Urothelium cell line (cell line): ENCODE measurements at places on chromosomes 5 and 9.

- no peak for DNase-seq
Measured at GRCh38 chr5:154375329-154376008, 70.3 kb upstream of the SAP30L start.

GRCh38 chr9:16132513-16132912 lies 579.7 kb downstream of the CCDC171 start:
- DNase-seq, result no peak

- no peak for DNase-seq
Measured at GRCh38 chr9:88772575-88772974, 218.7 kb upstream of the S1PR3 start.

- DNase-seq, result no peak
Measured at GRCh38 chr5:69230181-69230580, 4.5 kb upstream of the CDK7 start.

DNA sequence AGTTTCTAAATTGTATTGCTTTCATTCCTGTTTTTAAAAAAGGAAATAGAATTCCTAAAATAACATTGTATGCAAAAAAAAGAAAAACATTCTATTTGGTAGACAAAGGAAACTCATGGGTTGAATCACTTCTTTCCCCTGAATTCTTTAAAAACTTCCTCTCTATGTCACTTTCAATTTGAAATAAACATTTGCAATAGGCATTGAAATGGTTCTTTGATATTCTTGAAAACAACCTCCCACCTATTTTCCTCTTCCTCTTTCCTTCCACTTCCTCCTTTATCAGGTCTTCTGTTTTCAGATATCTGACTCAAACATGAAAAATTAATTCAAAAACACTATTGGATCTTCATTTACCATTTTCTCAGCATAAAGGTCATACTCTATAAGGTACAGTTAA lies 442.0 kb upstream of the MEF2C start:
- no peak for DNase-seq

DNA sequence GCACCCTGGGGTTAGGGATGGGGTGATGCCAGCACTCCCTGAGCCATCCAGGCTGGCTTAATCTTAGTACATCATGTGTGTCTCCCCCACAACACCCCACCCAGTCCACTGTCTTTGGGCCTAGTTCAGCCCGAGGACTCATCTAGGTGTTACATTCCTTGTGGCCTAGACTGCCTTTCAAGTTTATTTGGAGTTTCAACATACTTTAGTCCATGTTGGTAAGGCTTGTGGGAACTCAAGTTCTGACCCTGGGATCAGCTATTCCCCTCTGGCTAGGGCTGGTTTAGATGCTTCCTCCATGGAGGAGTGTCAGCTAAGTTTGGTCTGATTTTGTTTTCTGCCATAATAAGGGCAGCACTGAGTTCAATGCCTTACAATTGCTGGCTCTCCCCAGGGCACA lies 302.4 kb downstream of the SMARCA2 start:
- no peak for DNase-seq

- DNase-seq, result no peak
Measured at GRCh38 chr9:97515662-97516061, 14.2 kb downstream of the TMOD1 start.

DNA sequence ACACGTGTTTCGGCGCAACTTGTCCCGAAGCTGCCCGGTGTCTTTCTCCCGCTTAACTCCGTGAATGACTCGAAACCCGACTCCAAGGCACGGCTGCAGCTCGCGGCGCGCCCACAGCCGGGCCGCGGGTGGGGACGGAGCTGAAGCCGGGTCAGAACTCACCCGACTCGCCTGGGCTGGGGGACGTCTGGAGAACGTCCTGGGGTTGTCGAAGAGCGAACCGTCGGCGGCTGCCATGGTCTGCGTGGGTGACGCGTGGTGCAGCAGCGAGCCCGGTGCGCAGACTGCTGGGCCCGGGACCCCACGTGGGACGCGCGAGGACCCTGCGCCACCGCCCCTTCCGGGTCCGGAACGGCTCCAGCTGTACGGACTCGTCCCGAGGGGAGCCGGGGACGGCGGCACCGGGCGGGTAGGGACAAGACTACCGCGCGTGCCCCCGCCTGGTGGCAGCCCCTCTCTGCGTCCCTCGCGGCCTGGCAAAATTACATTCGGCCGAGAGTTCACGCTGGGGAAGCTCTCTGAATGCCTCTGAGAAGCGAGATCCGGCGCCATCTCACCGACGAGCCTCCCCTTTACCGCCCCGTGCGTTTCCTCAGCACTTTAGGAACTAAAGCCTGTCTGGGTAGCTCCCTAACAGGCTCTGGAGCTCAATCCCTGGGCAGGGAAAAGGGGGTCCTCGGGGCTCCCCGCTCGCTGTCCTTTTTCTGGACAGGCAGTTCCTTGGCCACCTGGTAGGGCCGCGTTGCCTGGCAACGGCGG lies at the start of gene DDX31:
DDX31 (minus strand) TSS at position 286 of the 759 bp plus-strand sequence; CDS start at position 237, 49 bp downstream.
- DNase-seq, result peak; percentile 89

- no peak for DNase-seq
Measured at GRCh38 chr5:158431369-158432029, 572.6 kb upstream of the CLINT1 start.

- DNase-seq, result no peak
Measured at GRCh38 chr5:99239826-99240360, 311.1 kb upstream of the CHD1 start.

- no peak for DNase-seq
Measured at GRCh38 chr5:150188146-150188842, 1.6 kb upstream of the SLC6A7 start.

DNA sequence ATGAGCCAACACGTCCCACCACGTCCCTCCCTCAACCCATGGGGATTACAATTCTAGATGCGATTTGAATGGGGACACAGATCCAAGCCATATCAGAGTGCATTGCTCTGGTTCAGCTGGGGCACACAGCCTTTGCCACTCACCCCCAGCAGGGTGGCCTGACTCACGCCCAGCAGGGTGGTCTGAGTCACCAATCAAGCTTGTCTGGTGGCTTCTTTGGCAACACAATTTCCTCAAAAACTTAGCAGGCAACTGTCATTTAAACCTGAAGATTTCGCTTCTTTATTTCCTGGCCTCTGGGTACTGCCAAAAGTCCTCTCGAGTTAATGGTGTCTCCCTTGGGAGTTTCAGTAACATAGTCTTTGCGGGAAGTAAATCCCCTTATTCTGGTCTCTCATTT lies 16.3 kb upstream of the SEMA5A start:
- peak; percentile 50 for DNase-seq

DNA sequence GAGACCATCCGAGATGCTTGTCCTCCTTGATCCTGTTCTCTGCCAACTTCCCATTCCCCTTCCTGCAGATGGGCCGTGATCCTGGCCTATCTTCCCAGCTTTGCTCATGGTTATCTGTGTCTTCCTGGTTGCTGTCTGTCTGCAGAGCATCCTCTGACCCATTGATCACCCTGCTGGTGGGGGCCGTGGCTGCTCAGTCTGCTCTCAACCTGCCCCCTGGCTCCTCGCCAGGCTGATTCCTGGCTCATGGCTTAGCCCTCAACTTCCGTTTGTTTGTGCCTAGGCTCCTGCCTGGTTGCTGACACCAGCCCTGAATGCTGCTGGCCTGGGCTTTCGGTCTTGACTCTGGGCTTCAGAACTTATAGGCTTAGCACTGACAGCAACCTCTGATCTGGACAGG lies 67.1 kb upstream of the SMIM15 start:
- peak; percentile 20 for DNase-seq

DNA sequence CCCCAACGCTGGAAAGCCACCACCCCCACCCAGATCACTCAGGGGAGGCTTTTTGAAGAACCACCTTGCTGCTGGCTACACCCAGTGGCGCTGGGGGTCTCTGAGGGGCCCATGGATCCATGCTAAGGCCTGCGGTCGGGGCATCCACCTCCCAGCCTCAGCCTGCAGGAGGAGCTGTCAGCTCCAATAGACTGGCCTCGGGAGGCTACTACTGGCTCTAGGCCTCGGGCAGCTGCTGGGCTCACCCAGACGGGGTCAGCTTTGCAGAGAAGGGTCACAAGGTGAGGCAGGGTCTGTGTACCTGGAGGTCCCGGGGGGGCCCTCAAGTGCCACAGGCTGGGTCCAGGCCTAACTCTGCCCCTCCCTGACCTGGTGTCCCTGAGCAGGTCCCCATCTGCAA lies 193.7 kb downstream of the OLFM1 start:
- no peak for DNase-seq

- no peak for DNase-seq
Measured at GRCh38 chr5:91434348-91434747, 51.2 kb upstream of the ARRDC3 start.

GRCh38 chr9:114883709-114884108 lies 46.7 kb downstream of the TNFSF8 start:
- no peak for DNase-seq

GRCh38 chr5:179836225-179837019 lies 15.7 kb downstream of the SQSTM1 start:
- no peak for DNase-seq
